Activated CD4-positive, alpha-beta T cell treated with anti-CD3 and anti-CD28 coated beads, Interleukin-2, amount 50 U/mL, for 48 hours (primary cell): ENCODE measurements at places on chromosomes 1 and 21.
A peak's percentile ranks its signal among the peaks of the same experiment; 100 is the strongest.

DNA sequence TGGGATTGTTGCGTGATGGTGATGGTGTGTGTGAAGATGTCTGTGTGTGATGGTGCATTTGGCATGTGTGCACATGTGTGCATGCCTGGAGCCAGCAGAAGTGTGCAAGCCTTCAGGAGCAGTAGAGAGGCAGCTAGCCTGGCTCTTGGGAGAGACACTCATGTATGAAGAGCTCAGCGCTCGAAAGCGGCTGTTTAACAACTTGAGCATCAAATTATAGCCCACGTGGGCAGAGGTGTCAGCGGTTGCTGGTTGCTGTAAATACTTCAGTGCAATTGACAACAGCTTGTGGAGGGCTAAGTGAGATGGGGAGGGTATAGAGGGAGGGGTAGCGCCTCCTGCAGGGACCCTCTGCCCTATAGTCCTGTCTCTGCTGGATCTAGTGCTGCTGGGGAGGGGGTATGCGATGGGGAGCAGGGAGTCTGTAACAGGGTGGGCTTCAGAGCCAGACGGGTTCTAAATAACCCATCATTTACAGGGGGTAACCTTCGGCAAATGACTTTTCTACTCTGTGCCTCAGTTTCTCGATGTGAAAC lies 21.5 kb downstream of the FOXD2 start:
- no peak for DNase-seq

DNA sequence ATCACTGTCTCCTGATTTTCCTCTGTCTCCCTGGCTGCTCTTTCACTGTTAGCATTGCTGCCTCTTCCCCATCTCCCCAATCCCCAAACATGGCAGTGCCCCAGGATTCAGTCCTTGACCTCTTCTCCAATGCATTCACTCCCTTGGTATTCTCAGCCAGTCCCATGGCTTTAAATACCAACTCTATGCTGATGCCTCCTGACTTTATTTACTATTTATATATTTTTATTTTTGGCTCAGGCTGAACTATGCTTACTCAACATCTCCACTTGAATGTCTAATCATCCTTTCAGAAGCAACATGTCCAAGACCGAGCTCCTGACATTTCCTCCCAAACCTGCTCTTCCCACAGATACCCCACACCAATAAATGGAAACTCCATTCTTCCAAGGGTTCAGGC lies 26.3 kb downstream of the NMNAT2 start:
- DNase-seq: no peak

- DNase-seq: peak; percentile 6
Measured at GRCh38 chr1:240946926-240947325, 335.0 kb upstream of the GREM2 start.

- DNase-seq: no peak
Measured at GRCh38 chr1:163980394-163980793, 578.6 kb upstream of the PBX1 start.

DNA sequence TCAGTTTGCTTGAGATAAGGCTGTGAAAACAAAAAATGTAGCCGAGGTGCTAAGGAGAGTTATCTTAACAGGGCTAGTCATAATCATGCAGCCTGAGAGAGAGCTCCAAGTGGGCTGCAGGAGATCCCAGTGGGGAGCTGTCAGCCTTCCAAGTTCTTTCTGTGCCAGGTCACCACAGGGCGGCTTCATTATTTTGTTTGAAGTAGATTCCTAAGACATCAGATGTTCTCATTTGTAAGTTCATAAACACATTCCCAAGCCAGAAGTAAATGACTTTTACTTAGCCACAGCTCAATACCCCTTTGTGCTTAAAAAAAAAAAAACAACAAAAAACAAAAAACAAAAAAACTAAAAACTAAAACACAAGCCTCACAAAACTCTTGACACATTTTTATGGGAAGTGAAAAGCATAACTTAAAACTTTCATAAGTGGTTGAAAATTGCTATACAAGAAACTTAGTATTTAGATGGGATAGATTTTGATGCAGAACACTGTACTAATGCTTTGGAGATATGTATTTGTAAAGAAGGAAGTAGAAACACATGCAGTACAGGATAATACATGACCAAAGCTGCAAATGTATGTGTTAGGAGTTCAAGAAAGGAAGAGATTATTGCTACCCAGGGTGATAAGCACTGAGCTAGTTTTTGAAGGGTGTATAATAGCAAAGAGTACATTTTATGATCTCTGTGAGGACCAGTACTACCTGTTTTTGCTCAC lies 8.6 kb downstream of the CDC14A start:
- no peak for DNase-seq

DNA sequence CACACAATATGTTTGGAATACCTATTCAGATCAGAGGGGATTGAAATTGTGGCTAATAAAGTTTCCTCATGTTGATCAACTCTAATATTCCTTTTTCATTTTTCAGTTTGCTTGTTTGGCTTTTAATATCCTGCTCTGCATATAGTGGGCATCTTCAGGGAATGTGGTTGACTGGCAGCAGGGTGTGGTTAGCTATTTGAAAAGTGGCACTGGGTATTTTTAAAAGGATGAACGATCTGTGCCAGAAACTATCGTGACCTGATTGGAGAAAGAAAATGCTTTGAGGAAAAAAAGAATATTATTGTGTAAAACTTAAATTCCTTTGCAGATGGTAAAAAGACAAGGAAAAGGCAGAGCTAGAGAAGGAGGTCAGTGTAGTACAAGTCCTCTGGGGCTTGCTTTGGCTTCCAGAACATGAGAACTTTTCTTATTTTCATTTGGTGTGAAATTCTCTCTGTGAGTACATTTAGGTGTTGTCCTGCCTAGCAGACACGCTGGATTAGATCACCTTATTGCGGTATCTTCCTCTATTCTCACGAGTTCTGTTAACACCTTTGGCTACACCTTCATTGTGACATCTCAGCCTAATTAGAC lies 329.7 kb upstream of the SNX7 start:
- no peak for DNase-seq

GRCh38 chr1:218718977-218719376 lies 373.8 kb downstream of the TGFB2 start:
- DNase-seq: no peak

DNA sequence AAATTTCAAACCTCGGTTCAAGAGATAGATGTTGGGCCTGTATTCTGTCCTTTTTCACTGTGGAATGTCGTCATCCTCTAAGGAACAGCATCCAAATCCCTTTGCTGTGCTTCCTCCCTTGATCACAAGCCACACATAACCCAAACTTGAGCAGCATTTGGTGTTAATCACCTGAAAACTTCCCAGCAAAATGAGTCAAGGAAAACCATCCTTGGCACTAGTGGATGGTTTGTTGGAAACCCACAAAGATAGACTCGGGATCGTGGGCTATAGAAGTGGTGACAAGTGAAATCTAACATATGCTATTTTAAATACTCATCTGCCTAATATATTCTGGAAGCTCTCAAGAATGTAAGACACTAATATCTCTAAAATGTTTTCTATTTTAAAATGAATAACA lies 459.1 kb downstream of the SETD4 start:
- DNase-seq: no peak

DNA sequence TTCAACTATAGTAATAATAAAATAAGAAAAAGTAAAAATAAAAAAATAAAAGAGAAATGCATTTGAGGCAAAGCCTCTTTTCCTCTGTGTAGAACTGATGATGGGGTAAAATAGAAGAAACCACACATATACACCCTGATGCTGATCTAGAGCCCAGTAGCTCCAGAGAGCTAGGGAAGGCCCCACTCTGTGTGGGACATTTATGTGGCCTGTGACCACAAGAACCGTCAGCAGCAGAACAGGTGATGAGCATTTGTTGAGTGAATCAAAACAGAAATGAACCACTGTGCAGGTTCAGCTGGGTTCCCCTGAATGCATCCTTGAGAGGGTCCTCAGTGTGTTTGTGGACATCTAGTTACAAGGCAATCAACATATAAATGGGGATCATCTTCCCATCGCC lies 221.8 kb upstream of the HOOK1 start:
- DNase-seq: no peak

- DNase-seq: no peak
Measured at GRCh38 chr1:53681351-53681976, 57.5 kb downstream of the GLIS1 start.

DNA sequence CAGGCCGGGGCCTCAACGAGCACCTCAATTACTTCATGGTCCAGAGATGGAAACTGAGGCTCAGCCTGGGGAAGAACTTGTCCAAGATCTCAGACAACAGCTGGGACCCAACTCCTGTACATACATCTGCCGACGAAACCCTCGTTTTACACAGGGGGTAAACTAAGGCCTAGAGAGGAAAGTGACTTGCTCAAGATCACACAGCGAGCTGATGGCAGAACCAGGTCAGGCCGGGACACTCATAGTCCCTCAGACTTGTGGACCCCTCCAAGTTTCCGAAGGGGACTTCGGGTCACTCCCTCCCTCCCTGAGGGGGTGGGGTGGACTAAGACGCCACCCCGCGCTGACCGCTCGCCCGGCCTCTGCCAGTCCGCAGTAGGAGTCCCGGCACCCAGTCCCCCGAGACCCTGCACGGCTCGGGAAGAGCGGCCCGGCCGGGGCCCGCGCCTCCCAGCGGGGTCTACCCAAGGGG lies 430 bp downstream of the WASF2 start:
- peak; percentile 23 for DNase-seq

DNA sequence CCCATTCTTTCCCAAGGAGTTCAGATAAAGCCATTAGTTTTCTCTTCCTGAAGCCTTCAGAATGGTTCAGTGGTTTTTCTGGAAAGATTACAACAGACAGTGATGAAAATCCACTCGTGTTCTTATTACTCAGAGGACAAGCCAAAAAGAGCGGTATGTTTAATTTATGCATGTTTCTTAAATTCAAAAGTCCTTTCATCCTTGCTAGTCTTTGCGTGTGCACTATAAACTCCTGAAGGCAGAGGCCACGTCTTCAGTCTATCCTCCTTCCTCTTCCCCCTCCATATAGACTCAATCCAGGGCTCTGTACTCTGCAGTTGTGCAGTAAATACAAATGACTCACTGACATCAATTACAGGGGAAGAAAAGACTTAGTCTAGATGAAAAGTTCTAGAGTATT lies 409.2 kb upstream of the PLXNA2 start:
- no peak for DNase-seq

- no peak for DNase-seq
Measured at GRCh38 chr1:201448990-201449389, 20.0 kb downstream of the PHLDA3 start.

GRCh38 chr1:212504171-212504803 lies 71.6 kb downstream of the NENF start:
- no peak for DNase-seq

DNA sequence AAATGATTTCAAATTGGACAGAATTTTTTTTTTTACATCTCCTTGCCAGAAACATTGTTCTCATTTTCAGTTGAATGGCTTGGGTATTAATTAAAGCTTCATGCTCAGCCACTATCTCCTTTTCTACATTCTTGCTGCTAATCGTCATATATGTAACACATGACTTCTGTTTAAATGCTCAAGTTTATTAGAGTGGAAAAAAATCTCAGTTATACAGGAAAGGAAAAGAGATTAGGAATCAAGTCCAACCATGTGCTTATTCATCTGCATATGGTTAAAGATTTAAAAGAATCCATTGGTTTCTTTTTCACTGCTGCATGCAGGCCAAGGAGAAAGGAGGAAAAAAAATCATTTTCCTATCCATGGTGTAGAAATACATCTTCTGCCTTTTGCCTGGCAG lies 47.3 kb upstream of the CNN3 start:
- DNase-seq: no peak

DNA sequence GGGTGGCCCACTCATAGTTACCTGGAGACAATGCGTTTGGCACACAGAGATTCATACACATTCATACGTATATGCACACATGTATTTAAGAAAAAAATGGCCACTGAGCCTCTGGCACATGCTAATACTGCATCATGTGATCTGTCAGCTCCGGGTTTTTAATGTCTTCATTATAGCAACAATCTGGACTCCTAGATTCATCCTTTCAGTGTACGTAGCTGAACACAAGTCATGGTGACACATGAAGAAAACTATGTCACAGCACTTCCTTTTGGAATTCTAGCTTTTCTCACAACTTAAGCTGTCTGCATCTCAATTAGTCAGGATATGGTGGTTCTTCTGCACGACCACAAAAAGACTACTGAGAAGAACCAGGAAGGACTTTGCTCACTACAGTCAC lies 24.7 kb downstream of the HSF2BP start:
- DNase-seq: no peak

- DNase-seq: no peak
Measured at GRCh38 chr1:210771131-210771530, 362.8 kb downstream of the KCNH1 start.

DNA sequence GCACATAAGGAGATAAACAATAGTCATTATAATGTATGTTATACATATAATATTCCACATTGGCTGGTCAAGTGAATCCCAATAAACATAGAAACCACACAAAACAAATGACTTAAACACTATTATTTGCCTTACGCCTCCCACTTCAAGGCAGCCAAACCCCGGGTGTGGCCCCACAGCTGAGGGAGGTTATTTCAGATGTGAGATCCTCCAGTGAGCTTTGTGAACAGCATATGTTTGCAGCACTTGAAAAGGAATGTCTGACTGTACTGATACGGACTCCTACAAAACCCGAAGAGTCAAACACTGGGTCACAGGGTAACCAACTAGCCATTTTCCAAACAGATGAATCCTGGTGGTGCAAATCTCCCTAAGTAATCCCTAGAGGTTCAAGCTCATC lies 27.1 kb upstream of the DISP1 start:
- no peak for DNase-seq
